ENCODE measurements at places on chromosomes 12 and 14.

GRCh38 chr12:126747530-126748149 lies 1519.3 kb upstream of the TMEM132C start:
- peak; percentile 57 for DNase-seq

DNA sequence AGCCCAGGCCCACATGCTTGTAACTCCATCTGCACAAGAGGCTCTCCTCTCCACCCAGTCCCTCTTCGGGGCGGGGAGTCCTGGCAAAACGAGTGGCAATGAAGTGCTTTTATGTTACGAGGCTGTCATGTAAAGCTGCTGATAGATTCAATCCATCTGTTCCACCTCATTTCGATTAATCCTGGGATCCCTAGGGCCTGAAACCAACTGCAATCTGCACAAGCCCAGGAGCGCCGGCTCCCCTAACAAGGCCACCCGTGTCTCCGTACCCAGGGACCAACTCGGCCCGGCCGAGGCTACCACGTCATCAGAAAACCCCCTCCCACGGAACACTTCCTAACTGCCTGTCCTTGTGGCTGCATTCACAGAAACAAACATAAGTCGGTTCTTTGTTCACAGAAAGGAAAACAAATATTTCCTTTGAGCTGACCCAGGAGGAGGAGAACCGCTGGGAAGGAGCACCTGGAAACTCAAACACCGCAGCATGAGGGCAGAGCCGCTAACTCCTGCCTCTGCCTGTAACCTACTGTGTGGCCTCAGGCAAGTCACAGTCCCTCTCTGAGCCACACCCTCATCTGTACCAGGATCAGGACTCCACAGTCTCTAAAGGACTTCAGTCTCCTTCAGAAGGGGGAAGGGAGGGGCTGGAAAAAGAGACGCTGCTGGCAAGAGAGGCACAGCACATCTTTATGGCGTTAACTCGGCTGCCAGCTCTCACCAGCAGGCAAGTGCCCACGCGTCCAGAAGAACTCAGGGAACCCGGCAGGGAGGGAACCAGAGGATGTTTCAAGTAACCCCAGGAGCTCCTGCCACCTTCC lies 47.8 kb downstream of the CCDC88C start:
- DNase-seq: peak; percentile 60

DNA sequence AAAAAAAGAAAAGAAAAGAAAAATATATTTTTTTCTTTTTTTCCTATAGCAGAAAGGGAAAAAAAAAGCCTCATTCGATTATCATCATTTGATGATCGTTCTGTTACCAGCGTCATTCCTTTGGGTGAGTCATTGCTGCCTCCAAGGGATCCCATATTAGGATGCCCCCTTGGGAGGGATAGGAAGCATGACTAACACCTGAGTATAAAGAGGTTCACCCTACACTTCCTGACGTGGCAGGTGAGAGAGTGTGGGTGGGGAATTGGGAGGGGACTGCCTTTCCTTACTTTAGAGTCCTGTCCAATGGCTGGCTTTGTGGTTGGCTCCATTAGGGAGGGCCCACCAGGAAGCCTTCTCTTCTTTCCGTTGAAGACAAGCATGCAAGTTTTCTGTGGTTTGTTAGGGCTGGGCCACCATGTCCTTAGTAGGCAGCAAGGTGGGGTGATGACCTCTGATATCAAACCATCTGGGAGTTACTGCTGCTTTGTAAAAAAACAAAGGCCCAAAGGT lies 56.1 kb upstream of the FUT8 start:
- peak; percentile 34 for DNase-seq

GRCh38 chr12:115507560-115507889 lies 770.0 kb downstream of the MED13L start:
- DNase-seq: no peak

GRCh38 chr12:64733857-64734256 lies 25.3 kb downstream of the GNS start:
- DNase-seq: no peak

- DNase-seq: no peak
Observed at GRCh38 chr12:70736351-70737133, 99.3 kb upstream of the PTPRB start.

GRCh38 chr12:113066813-113067400 lies 10.4 kb downstream of the DTX1 start:
- DNase-seq: no peak

- peak; percentile 72 for DNase-seq
Observed at GRCh38 chr12:56634837-56635791, 5.0 kb upstream of the BAZ2A start.

GRCh38 chr12:106234449-106234848 lies 13.4 kb downstream of the CKAP4 start:
- no peak for DNase-seq

GRCh38 chr12:67927324-67927723 lies 61.9 kb upstream of the IFNG-AS1 start:
- no peak for DNase-seq

DNA sequence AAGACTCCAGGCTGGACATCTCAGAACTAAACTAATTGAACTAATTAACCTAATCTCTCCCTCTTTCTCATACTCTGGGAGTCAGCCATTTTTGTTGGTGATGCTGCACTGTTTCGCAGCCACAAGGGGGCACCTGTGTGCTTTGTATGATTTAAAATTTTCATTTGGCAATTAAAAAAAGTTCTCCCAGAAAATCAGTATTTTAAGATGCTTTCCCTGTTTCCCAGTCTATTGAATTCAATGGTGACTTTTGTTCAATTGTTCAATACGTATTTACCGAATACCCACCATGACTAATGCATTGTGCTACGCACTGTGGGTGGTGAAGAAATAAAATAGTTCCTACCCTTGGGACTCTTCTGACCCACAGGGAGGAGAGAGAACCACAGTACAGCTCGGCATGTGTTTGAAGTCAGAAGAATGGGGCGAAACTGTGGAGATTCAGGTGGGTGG lies 63.7 kb downstream of the ZNF664 start:
- peak; percentile 36 for DNase-seq

DNA sequence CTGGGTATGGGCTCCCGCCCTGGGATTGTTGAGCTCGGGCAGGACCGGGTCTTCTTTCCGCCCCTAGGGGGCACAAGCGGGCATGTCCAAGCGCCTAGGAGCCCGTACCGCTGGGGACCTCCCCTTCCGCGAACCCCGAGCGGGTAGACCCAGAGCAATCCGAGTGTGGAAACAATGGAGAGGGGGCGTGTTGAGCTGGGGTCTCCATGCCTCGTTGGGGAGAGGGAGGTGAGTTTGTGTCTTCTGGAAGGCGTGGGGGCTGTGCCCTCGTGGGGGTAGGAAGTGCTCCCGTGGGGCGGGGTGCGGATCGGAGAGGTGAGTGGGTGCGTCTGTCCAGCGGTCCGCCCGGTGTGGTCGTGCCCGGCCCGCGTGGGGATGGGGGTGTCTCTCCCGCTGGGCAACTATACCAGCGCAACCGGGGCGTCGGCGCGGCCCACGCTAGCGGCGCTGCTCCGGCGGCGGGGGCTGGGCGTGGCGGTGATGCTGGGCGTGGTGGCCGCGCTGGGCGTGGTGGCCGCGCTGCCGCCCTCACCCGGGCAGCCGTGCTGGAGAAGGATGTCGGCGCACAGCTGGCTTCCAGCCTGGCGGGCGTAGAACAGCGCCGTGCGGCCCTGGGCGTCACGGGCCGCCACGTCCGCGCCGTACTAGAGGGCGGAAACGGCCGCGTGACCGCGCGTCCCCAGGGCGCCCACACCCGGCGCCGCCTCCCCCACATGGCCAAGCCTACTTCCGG lies 12.2 kb downstream of the AGAP2 start:
- peak; percentile 35 for DNase-seq

DNA sequence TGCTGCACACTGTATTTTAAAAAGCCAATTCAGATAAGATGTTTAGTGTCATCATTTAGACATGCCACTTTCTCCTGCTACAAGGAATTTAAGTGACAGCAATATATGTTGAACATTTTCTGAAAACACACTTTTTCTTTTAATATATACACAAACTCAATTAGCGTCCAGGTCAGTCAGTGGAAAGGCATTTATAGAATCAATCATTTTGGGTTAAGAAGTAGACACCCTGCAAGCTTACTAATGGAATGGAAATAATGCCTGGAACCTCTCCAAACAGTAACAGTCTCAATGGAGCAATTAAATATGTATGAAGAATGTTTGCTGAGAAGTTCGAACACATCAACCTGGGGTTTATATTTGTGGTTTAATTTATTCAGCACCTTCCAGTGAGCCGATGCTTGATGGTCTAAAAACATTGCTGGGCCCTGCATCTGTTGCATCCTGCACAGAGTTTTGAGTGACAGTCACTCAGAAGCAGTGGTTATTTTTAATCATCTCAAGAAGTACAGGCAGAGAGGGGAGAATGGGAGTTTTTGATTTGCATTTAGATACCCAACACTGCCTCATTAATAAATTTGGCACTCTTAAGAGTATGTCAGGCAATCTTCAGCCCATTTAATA lies 410.7 kb downstream of the TMEM117 start:
- no peak for DNase-seq

DNA sequence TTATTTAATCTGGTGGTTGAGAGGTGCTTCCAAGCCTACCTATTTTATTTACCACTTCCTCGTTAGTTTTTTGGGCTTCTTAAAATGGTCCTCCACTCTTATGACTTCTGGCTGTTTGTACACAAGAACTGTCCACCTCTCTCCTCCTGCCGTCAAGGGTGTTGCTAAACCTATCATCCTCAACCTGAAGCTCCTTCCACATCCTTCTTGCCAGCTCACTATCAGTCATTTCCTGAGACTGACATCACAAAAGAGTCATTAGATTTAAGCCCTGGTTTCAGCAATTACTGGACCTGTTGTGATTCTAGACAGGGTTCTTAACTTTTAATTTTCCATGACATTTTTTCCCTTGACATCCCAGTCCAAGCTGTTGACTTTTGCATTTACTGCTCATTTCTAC lies 91.9 kb downstream of the BICD1 start:
- DNase-seq: no peak

Measured in activated naive CD8-positive, alpha-beta T cell treated with anti-CD3 and anti-CD28 coated beads, Interleukin-2, amount 50 U/mL, for 24 hours (primary cell).